ENCODE measurements at places on chromosomes 5 and 9.

DNA sequence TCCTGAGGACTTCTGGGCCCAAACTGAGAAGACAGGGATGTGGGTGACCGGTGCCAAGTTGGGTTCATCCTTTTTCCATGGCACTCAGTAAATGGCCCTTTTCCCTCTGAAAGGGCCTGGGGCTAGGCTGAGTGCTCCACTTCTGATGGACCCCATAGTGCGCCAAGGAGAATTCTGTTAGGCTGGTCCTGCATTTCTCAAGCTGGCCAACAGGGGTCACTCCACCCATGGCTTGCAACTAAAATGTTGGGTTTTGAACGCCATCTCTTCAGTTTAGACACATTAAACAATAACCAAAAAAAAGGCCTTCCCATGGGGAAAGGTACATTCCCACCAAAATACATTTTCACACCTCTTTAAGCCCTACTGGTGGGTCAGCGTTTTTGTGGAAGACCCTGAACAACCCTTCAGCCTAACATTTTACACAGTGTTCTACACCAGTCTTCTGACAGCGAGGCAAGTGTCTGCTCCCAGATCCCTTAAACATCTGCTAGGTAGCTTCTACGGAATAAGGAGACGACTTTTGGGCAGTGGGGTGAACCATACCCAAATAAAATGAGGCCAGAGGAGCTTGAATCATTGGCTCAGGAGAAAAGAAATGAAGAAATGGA, 27.3 kb downstream of the CNTFR start:
- no peak for DNase-seq

- DNase-seq, result no peak
These were observed 1.5 kb upstream of the CLIC3 start for GRCh38 chr9:136997830-136998234.

GRCh38 chr5:150305095-150305494, 2.4 kb upstream of the ARSI start:
- DNase-seq, result no peak

DNA sequence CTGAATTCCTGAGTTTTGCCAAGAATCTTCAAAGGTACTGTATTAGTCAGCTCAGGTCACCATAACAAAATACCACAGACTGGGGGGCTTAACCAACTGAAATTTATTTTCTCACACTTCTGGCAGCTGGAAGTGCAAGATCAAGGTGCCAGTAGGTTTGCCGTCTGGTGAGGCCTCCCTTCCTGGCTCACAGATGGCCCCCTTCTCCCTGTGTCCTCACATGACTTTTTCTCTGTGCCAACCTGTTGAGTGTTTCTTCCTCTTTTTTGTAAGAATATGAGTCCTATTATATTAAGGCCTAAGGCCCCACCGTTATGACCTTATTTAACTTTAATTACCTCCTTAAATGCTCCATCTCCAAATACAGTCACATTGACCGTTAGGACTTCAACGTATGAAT, 156.1 kb upstream of the KIF2A start:
- no peak for DNase-seq

DNA sequence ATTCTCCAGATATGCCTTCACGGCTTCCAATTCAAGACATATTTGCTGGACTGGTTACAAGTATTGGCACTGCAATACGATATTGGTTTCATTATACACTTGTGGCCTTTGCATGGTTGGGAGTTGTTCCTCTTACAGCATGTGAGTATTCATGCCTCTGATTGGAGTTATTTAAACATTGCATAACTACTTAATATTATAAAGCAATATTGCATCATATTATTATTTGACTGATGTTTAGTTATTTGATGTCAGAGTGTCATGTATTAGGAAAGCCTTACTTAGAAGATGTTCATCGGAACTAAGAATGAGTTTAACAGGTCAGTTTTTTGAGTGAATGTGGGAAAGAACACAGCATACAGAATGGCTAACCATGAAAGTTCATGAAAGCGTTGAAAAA, 28.3 kb downstream of the MARCHF6 start:
- no peak for DNase-seq

DNA sequence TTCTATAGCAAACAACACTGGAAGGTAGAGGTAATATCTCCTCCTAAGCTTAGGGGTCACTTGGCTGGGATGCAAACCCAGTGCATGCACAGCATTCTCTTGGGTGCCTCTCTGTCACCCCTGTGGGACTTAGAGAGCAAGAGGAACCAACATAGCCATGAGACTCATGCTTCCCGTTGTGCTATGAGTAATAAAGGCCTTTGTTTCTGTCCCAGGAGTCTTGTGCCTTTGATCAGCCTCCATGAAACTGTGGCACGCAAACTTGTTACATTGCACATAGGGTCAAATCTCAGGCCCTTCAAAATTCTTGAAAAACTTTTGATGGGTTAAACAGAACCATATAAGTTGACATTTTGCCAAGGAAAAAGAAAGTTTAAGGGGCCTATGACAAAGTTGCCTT, 272.8 kb downstream of the TAF11L14 start:
- DNase-seq, result no peak

- no peak for DNase-seq
These were observed 545.0 kb downstream of the SLCO4C1 start for GRCh38 chr5:101751105-101751504.

GRCh38 chr9:79962836-79963235, 391.1 kb downstream of the TLE4 start:
- no peak for DNase-seq

DNA sequence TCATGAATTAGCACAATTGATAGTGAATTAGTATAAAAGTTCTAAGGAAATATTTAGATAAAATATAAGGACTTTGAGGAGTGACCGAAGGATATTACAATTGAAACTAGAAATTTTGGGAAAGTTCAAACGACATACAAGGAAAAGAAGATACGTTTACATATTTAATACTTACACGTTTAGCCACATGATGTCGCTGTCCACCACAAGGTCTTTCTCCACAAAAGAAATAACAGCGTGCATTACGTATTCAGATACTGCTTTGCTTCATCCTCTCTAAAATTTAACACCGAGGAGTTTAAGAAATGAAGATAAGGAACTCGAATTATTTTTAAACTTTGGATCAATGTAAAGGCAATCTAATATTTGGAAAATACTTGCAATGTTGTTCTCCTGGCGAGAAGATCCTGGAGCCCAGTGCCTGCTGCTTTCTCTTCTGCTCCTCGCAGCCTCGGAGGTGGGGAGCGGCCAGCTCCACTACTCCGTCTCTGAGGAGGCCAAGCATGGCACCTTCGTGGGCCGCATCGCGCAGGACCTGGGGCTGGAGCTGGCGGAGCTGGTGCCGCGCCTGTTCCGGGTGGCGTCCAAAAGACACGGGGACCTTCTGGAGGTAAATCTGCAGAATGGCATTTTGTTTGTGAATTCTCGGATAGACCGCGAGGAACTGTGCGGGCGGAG, at the start of gene PCDHA3:
TSS of gene PCDHA3 (plus strand) at position 242 of the 678 bp plus-strand sequence.
- no peak for DNase-seq

DNA sequence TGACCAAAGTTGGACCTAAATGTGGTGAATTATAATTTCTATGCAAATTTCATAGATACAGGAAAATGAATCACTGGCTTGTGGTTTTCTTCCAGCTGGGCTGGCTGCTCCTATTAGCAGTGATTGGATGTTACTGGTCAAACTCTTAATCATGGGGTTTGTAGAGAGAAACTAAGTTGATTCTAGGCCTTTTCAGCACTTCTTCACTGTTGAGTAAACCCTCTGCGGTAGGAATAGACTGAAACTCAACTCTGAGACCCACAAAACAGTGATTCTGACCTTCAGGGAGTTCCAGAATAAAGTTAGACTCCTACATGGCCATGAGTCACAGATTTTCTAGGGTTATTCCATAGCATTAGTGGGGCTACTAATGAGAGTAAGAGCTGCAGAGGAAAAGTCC, 47.9 kb upstream of the FKTN start:
- no peak for DNase-seq

DNA sequence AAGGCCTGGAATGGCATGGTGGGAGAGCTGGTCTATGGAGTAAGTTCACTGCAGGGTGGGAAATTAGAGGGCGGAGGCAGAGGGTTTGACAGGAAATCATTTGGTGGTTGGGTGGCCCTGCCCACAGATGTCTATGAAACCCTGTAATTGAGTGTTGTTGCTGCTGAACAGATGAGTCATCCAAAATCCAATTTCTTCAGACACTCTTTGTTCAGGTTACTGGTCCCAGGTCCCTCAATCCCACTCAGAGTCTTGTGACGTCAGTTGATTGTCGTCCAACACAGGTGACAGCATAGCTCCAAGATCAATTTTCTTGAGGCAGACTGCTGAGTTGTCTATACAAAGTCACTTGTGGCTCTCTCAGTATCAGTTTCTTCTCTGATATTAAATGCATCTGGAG, 208.6 kb downstream of the GRIA1 start:
- no peak for DNase-seq

- no peak for DNase-seq
These were observed 91.0 kb downstream of the GAS1 start for GRCh38 chr9:86856259-86856658.

DNA sequence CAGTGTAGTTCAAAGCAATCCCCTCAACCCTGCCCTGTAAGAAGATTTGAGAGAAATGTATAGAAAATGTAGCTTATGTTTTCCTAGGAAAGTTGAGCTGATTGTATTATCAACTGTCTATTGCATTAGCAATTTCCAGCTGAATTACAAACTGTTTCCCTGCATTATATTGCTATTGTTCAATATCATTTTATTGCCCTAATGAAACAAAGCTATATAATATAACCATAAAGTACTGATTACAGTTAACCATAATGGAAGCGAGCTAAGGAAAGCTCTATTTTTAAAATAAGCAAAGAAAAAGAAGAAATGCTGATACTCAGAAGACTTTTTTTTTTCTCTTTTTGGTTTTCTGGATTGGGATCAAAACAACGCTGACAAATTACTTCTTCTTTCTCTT, 228.3 kb downstream of the EFNA5 start:
- DNase-seq, result no peak

GRCh38 chr9:100196828-100197227, 97.8 kb downstream of the INVS start:
- DNase-seq, result no peak

GRCh38 chr9:2800394-2801179, 43.3 kb downstream of the PUM3 start:
- no peak for DNase-seq

GRCh38 chr5:100270023-100270771, 265.0 kb upstream of the FAM174A start:
- DNase-seq, result no peak

DNA sequence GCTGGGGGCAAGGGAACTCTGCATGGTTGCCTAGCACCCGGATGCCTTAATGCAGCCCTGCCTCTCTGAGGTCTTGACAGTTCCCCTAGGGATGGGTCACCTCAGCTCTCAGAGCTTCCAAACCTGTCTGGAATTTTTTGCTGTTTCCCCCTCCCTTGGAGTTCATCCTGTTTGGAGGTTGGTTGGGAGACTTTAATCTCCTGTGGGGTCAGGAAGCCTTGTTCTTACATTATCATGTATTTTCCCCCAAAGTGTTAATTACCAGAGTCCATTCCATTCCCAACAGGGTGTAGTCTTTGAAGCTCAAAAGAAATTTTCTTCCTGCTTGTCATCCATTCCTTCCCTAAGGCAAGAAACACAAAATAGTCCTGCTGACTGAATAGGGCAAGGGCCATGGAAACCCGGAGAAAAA, 150.3 kb upstream of the SPRY4 start:
- DNase-seq, result no peak

DNA sequence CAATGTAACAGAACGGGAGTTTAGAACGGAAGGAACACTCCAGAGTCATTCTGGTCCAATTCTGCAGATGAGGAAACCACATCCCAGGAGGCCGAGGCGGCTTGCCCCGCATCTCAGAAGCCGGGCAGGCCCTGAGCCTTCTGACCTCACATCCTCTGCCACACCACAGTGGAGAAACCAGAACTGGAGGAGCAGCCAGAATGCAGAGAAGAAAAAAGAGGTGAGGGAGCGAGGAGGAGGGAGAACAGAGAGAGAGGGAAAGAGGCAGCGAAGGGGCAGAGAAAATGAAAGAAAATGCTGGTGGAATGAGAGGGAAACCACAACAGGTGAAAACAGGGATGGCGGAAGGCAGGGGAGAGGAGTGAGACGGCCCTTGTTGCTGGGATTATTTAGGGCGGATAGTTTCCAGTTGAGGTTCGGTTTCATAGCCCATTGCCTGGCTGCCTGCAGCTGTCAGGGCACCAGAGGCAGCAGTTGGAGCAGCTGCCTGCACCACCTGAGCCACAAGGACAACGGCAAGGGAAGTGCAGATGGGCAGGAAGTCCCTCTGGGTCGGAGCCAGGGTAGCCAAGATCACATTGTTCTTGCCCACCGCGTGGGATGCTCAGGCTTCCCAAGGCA, at the start of gene HMHB1:
TSS of gene HMHB1 (plus strand) at position 77 of the 621 bp plus-strand sequence.
- DNase-seq, result no peak

- no peak for DNase-seq
These were observed 53.3 kb upstream of the PRSS3 start for GRCh38 chr9:33742051-33742450.

GRCh38 chr5:97266576-97266975, 83.5 kb upstream of the RIOK2 start:
- no peak for DNase-seq

Measured in stimulated activated CD4-positive, alpha-beta T cell treated with anti-CD3 and anti-CD28 coated beads, TNF-alpha, amount 100 ng/mL, for 1 hour (primary cell).